ENCODE measurements at places on chromosomes 5 and 9. TPM values are rescaled to one million over a fixed set of nuclear protein-coding genes. Genes with fewer than 3 reads are reported as not detected.

DNA sequence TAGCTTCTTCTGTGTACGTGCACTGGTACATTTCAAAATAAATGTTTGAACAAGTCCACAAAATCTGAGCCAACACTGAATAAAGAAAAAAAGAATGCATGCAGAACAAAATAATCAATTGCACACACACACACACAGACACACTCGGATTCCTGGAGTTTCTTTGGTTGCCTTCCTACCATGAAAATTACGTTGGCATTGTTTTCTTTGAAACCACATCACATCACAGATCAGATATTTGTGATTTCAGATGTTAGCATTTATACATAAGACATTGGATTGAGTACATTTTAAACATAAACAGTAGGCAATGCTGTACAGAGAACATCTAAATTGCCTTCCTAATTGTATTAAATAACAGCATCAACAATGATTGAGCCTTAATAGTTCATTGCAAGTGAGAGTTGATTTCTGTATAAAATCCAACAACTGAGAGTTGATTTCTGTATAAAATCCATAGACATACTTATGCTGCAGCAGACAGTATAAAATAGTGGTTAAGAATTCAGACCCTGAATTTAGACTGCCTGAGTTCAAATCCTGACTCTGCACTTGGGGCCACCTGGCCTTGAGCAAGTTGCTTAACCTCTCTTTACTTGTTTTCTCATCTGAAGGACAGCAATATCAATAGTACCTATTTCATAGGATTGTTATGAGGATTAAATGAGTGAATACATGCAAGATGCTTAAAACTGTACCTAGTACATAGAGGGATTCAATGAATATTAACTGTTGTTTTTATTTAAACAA lies 101.7 kb upstream of the IFNE start:
- DNase-seq: no peak

DNA sequence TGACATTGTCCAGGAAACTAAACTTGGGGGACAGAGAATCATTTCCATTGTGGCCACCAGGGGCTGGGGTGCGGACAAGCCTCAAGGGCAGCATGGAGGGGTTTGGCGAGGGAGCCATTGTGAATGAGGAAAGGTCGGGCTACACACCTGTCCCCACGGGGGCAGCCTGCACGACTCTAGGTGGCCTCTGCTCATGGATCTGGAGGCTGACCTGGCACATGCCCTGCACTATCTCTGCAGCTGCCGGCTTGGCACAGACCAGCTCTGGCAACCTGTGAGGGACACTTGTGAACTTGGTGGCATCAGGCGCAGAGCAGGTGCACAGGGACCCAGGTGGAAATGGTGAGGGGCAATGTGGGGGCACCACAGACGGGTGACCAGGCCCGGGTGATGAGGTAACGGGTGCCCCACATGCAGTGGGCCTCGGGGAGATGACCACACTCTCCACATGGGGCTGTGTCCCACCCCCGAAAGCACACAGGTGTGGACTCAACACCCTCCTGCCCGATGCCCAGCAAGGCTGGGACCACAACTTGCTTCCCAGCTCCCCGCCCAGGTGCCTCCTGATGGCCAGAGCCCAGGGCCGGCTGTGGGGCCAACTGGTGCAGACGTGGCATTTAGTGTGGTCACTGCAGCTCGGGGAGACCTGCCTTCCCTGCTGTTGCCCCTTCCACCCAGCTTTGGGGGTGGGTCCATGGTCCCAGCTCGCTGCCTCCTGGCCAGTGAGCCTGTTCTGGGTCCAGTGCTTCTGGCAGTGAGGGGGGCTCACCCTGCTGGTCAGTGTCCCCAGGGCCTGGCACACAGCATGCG lies 60.9 kb upstream of the UBAC1 start:
- no peak for DNase-seq

GRCh38 chr5:111948092-111948841 lies 191.3 kb upstream of the NREP start:
- DNase-seq: peak; percentile 95

DNA sequence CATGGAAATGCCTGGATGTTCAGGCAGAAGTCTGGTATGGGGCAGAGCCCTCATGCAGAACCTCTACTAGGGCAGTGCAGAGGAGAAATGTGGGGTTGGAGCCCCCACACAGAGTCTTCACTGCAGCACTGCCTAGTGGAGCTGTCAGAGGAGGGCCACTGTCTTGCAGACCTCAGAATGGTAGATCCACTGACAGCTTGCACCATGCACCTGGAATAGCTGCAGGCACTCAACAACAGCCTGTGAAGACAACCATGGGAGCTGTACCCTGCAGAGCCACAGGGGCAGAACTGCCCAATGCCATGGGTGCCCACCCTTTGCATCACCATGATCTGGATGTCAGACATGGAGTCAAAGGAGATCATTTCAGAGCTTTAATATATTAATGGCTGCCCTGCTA lies 36.9 kb downstream of the TRIP13 start:
- DNase-seq: no peak

DNA sequence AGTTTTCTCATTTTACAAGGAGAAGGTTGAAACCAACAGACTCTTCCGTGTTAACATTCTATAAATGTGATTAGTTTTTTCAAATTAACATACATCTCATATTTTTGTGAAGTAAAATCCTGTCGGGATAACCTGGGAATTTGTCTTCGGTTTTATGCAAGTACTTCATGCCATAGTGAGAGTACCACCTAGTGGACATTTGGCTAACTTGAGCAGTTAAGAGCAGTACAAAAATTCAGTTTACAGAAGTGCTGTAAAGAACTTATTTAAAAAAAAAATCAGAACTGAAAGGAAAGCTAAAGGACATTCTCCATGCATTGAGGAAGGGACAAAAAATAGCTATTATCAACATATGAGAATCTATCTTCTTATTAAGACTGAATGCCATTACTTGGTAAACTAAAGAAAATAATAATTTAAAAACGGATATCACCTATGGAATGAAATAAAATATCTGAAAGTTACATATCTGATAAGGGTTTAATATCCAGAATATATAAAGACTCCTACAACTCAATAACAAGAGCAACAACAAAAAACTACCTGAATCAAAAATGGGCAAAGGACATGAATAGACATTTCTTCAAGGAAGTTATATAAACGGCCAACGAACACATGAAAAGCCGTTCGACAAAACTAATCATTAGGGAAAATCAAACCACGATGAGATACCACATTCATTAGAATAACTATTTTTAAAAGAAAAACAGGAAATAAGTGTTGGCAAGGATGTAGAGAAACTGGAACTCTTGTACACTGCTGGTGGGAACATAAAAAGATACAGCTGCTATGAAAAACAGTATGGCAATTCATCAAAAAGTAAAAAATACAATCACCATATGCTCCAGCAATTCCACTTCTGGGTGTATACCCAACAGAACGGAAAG lies 117.0 kb upstream of the GNA14 start:
- DNase-seq: no peak

GRCh38 chr5:109630093-109630492 lies 59.6 kb upstream of the MAN2A1 start:
- DNase-seq: no peak

DNA sequence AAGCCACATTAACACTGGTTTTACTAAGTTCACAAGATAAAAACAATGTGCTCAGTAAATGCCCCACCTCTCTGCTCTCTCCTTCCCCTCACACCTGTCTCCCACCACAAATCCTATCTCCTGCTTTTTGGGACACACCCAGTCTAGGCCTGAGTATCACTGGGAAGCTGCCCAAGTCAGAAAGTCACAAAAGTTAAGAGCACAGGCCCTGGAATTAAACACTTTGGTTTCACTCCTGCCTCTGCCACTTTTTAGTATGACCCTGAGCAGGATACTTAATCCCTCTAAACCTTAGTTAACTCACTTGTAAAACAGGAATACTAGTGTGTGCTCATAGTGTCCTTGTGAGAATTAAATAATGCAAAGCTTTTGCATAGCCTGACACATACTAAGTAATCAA lies 11.3 kb downstream of the C5 start:
- DNase-seq: peak; percentile 40

Gene FOXD4L3
- polyA plus RNA-seq: 0.31 TPM

Gene LCN9
- not detected for polyA plus RNA-seq

Gene NOXA1
- 1.7 TPM for polyA plus RNA-seq

Gene PCDHA7
- 0.15 TPM for polyA plus RNA-seq

Gene C1QTNF3
- 132 TPM for polyA plus RNA-seq

Gene BICD2
- 28.8 TPM for polyA plus RNA-seq
